ENCODE measurements at places on chromosomes 6 and 20.

- DNase-seq, result no peak
Measured at GRCh38 chr6:65501045-65501444, 206.0 kb downstream of the EYS start.

- no peak for DNase-seq
Measured at GRCh38 chr20:63024573-63025392, 18.0 kb upstream of the BHLHE23 start.

- DNase-seq, result no peak
Measured at GRCh38 chr6:167760979-167761793, 65.5 kb upstream of the AFDN start.

GRCh38 chr6:168541307-168541706, 100.3 kb downstream of the SMOC2 start:
- DNase-seq, result no peak

DNA sequence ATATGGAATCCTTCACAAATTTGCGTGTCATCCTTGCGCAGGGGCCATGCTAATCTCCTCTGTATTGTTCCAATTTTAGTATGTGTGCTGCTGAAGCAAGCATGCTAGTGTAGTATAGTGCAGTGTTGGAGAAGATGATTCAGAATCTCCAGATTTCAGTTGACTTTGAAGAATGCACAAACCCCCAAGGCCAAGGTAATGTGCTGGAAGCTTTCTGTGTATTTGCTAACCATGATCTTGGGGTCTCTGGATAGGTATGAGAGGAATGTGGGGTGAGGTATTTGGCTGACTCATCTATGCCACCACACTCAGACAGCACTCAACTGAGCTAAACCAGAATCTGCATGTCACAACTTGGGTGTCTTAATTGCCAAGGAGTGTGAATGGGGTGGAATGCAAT, 42.6 kb upstream of the DEK start:
- DNase-seq, result no peak

DNA sequence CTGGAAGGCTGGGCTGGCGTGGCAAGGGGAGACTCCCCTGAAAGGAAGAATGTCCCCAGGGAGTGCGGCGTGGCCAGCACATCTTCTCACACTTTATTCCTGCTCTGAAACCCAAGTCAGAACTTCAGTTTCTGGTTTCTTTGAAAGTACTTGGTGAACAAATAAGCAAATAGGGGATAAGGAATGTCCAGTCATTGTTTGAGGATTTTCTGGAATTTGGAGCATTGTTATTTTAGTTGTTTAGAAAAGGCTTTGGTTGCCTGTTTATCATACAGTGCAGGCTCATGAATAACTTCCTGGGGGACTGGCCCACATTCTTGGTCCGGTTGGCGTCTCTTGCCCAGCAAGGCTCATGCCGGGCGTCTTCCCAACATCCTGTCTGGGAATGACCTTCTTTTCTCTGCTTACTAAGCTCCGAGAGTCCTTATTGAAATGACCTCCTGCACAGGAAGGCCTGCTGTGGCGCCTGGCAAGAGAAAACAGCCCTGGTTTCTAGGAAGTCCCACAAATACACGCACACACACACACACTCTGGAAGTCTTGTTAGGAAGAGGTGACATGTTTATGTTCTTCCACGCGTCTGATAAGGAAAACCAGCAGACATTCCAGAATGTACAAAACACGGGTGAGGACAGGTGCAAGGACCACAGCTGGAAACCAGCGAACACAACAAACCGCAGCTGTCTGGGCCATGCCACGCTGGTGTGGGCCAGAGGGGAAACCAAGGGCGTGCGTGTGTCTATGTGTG, 71.9 kb downstream of the TMEM170B start:
- DNase-seq, result no peak

Data from progenitor cell of endocrine pancreas (in vitro differentiated cells).